ENCODE measurements at places on chromosomes 2 and 18.
A peak's percentile ranks its signal among the peaks of the same experiment; 100 is the strongest.

GRCh38 chr18:5980721-5981120, 85.4 kb upstream of the TMEM200C start:
- DNase-seq = no peak

- DNase-seq = no peak
Measured at GRCh38 chr2:153133716-153134115, 344.8 kb downstream of the RPRM start.

DNA sequence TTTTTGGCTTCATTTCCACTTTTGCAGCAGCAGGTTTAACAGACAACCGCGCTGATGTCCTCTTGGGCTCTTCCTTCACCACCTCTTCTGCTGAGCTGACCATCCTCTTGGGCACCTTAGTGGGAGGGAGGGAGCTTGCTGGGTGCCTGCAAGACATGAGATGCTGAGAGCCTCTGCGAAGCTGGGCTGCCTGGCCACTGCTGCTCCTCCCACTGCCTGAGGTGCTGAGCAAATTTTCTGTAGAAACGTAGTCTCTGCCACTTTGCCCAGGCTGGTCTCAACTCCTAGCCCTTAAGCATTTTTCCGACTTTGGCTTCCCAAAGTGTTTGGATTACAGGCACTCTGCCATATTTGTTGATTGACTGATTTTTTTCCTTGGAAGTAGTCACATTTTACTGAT, 422.2 kb upstream of the MC4R start:
- DNase-seq = no peak

- DNase-seq = no peak
Measured at GRCh38 chr2:99487906-99488305, 1.9 kb downstream of the REV1 start.

GRCh38 chr2:28934769-28935168, 40.3 kb downstream of the WDR43 start:
- no peak for DNase-seq

- DNase-seq = no peak
Measured at GRCh38 chr18:7870855-7871254, 303.7 kb downstream of the PTPRM start.

GRCh38 chr2:7146151-7146550, 228.9 kb downstream of the RNF144A start:
- DNase-seq = no peak

DNA sequence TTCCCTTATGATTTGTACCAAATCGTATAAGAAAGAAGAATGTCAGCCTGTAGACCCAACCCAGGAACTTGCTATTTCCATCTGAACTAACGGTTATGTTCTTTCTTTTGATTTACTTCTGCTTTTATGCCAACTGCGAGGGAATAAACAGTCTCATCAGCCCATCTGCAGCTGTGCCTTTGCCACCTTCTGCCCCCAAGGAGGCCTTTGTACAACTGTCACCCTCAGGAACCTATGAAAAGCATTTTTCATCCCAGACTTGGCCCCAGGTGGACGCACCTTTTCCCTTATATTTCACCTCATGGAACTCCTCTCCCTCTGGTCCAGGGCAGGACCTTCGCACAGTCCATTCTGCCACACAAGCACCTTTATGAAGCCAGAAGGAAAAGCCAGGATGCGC, 109.8 kb downstream of the AOX1 start:
- DNase-seq = no peak

DNA sequence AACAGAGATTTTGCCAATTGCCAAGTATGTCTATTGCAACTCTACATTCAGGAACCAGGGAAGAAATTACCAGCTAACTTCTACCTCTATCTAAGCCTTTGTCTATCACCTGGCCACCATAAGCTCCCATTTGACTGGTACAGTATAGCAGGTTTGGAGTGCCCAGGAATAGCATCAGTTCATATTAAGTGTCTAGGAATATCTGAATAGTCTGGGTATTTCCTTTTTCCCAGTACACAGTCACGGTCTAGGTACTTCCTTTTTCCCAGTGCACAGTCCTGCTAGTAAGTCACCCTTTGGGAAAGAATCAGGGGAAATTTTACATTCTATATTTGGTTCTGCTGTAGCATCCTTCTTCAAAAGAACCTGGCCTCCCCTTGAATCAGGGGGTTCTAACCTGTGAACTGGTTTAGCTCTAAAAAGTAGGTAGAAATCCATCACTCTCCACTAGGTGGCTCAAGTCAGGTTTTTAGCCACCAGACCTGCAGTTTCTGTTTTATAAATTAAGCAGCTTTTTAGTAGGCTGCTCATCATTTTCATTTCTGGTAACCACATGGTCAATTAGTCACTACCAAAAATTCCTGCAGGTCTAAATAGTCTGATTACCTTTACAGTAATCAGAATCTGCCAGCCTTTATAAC, 49.3 kb upstream of the DNAJC10 start:
- no peak for DNase-seq

DNA sequence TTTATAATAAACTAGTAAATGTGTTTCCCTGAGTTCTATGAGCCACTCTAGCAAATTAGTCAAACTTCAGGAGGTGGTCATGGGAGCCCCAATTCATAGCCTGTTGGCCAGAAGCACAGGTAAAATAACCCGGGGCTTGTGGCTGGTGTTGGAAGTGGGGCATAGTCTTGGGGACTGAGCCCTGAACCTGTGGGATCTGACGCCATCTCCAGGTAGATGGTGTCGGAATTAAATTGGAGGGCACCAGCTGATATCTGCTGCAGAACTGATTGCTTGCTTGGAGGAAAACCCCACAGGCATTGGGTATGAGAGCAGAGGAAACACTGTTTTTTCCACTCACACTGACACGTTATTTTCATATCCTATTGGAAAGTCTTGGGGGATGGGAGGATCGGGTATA, 14.1 kb downstream of the NMS start:
- no peak for DNase-seq

- DNase-seq = no peak
Measured at GRCh38 chr2:11983870-11984269, 237.4 kb downstream of the LPIN1 start.

- no peak for DNase-seq
Measured at GRCh38 chr2:197889041-197889440, 84.6 kb downstream of the PLCL1 start.

DNA sequence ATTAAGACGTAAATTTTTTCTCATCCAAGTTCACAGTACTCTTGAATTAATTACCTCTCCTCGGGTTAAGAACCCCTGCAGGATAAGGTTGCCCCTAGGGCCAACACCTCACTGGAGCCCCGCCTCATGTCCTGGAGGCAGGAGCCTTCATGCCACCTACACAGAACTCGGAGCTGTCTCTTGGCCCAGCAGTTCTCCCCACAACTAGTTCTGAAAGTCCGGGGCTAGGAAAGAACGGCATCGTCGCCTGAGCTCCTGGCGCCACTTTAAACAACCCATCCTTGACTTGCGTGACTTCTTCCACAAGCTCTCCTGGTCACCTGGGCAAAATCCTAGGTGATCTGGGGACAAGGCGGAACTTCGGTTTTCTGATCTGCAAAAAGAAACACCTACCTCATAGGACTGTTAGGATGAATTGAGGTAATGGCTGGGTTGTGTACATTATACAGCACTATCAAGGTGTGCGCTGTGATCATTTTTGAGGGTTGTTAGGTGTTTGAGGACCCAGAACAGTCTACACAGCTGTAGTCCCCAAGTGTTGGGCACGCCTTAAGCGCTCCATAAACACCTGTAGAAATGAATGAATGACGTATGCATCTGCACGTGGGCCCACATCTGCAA, 641 bp upstream of the ITGA6 start:
- no peak for DNase-seq

GRCh38 chr2:167875529-167875928, 371.9 kb downstream of the STK39 start:
- DNase-seq = no peak

DNA sequence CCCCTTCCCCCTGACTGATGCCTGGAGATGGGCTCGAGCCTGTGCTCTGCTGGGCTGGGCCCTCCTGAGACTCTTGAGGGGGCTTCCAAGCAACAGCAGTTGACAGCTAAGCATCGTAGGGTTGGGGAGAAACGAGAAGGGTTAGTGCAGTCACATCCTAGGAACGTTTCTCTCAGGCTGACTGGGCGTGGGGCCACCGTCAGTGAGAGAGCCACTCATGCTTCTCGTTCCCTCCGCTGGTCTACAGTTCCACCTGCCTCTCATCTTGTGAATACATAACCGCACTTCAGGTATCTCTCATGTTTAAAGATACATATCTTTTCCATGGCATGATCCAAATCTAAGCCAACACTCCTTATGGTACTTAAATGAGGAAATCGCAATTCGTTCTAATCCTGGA, 66.4 kb downstream of the TRAPPC12 start:
- DNase-seq = no peak

GRCh38 chr18:3223356-3223755, 3.6 kb upstream of the MYOM1 start:
- no peak for DNase-seq

DNA sequence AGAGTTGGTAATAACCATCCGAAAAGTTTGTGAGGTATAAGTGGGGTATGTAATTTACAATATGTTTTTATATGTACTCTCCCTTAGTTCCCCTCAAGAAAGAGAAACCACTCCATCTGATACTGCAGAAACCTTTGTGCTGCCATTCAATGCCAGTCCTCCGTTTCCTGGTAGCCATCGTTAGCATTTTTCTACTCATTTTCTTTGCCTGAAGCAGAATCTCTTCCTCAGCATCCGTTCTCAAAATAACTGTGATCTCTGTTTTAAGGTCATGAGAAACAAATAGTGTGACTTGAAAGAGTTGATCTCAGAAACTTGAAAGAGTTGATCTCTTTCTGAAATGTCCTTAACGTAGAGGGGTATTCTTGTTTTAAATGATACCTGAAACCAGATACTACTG, 996 bp downstream of the PTCD3 start:
- DNase-seq = no peak

- DNase-seq = no peak
Measured at GRCh38 chr18:9890957-9891356, 5.2 kb downstream of the TXNDC2 start.

DNA sequence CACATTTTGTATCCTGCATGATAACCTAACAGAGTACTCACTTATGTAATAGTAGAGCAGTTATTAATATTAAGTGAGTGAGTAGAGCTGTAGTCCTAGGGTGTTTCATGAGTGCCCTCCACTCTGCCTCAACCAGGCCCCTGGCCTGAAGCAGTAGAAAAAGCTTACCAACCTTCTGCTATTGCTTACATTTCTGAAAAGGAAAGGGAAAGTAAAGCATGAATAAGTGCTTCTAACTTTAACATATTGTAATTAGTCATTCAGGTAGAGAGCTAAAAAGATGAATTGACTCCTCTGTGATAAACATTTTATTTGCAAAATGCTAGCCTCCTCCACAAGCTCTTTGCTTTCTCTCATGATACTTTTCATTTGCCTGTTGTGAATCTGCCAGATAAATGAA, 94.7 kb upstream of the RPE start:
- DNase-seq = no peak

- DNase-seq = peak; percentile 80
Measured at GRCh38 chr18:43563780-43564179, 286.5 kb upstream of the SYT4 start.

DNA sequence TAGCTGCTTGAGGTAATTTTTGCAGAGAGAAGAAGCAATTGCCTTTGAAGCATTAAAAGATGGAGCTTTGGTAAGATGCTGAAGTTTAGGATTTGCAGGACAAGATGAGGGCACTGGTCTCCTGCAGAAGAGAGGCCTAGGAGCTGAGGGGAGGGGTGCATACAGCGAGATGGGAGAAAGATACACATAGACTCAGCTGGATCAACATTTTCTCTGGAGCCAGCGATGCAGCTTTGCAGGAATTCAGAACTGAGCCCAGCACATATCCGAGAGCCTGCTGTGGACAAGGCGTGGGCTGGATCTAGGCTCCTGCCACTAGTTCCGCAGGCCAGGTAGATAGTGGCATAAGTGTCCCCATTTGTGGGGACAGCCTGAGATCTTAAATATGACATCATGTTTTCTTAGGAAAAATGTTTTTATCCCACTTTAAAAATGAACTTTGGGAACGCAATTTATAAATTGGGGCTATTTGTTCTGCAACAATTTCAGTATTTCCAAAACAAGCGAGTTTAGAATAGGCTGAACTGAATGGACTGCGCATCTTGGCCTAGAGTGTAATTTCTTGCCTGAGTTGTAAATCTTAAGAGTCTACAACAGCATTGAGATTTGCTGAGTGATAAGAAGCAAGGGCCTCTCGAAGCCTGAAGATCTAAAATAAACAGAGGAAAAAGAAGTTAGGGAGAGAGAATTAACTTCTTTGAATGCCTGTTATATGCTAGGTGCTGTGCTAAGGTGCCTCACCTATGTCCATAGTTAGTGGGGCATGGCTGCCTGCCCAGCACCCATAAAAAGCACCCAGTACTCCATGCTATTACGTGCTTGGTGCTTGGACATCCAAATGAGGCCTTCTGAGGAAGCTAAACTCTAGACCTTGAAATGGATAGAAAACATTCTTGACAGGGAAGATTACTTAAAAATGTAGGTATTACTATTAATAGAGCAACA, 17.3 kb downstream of the GRHL1 start:
- DNase-seq = no peak

- DNase-seq = no peak
Measured at GRCh38 chr2:237568121-237568660, 1.8 kb downstream of the PRLH start.

DNA sequence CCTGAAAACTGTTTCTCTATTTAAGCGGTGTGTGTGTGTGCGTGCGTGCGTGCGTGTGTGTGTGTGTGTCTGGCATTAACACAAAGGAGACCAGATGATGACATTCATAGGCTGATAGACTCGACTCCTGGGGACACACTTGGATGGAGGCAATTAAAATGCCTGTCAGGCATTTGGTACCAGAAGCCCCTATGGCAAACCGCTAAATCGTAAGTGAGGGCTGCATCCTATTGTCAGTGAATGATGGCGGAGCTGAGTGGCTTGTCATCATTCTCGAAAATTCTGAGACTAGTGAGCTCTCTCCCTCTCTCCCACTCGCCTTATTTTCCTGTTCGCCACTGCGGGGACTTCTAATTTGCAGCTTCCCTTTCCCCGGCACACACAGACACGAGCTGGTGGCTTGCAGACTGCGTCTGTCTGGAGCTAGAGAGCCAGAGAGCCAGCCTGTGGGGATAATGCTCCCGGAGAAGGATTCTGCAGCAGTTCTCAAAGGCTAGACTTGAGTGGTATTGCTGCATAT, 155.4 kb downstream of the MAP2 start:
- peak; percentile 58 for DNase-seq

GRCh38 chr2:160214461-160215445, 14.7 kb upstream of the ITGB6 start:
- DNase-seq = no peak
